ENCODE measurements at places on chromosomes 5 and 9.

DNA sequence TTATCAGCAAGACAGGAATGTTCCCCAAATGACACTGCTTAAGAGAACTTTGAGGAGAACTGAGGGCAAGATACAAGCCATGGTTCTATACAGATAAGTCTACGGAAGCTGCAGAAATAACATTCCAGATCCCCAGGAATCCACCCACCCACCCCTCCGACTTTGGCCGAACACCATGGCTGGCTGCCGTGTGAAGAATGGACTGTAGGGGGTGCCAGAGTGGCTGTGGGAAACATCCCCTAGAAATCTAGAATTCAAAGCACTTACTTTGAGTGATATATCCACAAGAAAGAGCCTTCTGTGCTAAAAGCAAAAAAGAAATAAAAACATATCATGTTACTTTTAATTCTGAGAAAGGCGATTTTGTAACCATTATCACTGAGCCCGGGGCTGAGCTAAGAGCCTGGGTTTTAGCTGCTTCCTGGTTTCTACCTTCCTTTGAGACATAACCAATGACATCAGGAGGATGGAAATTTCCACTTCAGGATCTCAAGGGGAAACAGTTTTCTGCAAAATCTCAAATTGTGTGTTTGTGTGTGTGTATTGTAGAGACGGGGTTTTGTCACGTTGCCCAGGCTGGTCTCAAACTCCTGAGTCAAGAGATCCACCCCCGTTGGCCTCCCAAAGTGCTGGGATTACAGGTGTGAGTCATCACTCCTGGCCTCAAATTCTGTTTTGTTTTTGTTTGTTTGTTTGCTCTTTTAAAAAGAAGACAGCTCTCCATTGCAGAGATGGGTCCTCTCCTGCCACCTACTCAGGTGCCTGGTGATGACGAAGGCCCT lies 36.4 kb downstream of the GGTA1 start:
- DNase-seq = no peak

- DNase-seq = no peak
These were observed 222.3 kb downstream of the CD180 start for GRCh38 chr5:66974256-66974655.

GRCh38 chr5:140038373-140038957 lies 4.6 kb downstream of the NRG2 start:
- DNase-seq = no peak

DNA sequence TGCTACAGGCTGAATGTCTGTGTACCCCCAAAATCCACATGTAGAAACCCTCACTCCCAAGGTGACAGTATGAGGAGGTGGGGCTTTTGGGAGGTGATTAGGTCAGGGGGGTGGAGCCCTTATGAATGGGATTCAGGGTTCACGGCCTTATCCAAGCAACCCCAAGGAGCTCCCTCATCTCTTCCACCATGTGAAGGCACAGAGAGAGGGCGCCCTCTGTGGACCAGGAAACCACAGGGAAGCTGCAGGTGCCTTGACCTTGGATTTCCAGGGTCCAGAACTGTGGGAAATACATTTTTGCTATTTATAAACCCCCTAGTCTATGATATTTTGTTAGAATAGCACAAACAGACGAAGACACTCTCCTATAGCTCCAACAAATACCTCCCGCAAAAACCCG lies 53.6 kb upstream of the IRX2 start:
- no peak for DNase-seq

GRCh38 chr9:35729101-35729500 lies 2.9 kb downstream of the TLN1 start:
- no peak for DNase-seq

DNA sequence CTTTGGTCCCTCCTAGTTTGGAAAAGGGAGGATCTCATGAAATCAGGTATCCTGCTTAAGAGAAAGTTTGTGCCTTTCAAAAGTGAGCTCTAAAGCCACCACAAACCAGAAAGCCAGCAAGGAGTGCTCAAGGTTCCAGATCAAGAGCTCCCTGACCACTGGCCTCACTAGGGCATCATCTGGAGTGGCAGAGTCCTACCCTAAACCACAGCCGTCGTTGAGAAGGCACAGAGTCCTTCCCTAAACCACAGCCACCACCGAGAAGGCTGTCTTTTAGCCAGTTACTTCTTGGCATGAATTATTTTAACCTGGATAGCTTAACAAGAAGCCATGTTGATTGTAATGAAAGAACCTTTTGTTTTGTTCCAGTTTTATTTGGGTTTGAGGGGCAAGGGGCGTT lies 102.9 kb downstream of the FRMD3 start:
- DNase-seq = no peak

GRCh38 chr5:91255396-91256141 lies 127.5 kb downstream of the ARRDC3 start:
- no peak for DNase-seq

DNA sequence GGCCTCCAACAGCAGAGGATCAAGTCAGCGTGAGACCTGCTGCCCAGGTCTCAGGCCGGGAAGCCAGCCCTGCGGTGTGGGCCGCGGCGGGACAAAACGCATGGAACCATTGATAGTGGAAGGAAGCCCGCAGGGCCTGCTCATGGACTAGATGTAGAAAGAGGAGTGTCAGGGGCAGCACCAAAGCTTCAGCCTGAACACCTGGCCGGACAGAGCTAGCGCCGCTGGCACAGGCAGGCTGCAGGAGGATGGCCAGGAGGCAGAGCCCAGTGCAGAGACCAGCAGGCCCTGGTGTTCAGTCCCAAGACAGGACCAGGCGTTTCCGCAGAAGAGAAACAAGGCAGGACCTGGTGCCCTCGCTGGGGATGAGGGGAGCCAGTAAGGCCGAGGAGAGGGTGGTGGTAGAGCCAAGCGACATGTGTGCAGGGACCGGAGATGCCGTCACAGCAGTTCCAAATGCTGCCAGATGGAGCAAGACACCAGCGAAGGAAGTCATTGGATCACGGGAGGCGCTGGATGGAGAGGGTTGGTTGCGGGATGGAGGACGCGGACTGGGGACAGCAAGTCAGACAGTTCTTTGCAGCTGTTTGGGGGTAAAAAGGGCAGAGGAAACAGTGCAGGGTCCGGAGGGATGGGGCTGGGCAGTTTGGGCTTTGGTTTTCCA lies 42.1 kb upstream of the OLFM1 start:
- peak; percentile 1 for DNase-seq

DNA sequence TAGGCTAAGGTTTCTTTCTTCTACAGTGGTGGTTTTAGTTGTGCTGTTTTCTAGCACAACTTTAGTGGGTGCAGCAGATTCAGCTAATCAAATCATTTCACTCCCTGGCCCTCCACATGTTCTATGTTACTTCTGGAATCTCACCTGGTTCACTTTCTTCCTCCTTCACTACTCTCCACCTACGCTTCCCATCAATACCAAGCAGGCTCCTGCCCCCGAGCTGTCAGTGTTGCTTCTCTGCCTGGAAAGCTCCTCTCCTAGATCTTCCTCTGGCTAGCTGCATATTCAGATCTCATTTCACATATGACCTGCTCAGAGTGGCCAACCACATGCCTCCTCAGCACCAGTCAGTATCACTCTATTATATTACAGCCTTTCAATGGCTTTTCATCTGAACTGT lies 19.6 kb upstream of the GABRB2 start:
- DNase-seq = no peak

DNA sequence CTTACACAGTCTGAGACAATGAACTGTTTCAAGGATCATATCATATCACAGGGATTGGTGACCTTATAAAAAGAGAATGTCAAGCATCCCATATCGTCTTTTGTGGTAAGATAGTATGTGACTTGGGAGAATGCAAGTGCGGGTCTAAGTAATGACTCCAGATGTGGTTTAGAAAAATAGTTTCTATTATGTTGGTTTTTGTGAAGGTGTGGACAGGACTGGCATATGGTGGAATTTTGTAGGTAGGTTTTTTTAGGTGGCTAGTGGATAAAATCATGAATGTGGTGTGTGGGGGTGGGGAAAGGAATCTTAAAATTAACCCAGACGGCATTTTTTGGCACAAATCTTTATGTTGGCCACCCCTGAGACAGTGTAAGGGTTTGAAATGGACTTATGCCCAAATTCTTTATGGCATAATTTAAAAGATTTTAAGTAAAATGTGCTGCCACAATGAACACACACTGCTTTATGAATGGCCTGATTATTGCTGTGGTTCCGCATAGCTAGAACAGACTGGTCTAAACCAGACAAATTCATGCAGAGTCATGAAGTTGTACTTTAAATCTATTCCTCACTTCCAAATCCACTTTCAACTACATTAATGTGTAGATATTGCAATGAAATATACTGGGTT lies 204.8 kb upstream of the HAPLN1 start:
- DNase-seq = no peak

DNA sequence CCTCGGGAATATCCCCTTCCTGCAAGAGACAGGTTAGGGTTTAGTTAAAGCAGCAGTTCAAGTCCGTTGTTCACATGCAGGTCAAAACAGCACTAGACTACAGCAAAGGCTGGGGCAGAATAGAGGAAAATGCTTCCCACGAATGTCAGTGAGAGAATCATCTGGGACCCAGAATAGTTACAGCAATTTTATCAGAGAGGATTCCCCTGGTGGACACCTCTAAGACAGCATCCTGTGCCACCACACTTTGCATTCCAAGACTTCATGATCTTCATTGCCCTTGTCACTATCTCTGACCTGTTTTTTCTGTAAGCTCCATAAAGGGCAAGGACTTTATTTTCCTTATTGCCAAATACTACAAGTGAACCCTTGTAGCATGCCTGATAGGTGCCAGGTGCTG lies 12.9 kb downstream of the GRXCR2 start:
- DNase-seq = no peak

DNA sequence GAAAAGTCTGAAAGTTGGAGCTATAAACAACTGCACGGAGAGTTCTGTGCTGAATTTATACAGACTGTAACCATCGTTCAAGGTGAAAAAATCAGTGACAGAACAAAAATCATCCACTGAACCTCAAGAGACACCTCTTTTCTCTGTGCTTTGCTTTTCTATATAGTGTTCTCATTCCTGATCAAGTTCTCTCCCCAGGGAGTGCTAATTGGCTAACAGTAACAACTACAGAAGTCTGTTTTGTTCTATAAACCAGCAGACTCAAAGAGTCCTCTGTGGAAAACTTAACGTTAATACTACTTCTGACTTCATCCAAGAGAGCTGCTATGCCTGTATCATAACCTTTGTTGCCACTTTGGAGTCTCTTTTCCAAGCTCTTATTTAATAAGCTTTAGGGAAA lies 1388.3 kb upstream of the C9orf72 start:
- DNase-seq = no peak

GRCh38 chr5:119860463-119860862 lies 231.1 kb downstream of the FAM170A start:
- DNase-seq = no peak

DNA sequence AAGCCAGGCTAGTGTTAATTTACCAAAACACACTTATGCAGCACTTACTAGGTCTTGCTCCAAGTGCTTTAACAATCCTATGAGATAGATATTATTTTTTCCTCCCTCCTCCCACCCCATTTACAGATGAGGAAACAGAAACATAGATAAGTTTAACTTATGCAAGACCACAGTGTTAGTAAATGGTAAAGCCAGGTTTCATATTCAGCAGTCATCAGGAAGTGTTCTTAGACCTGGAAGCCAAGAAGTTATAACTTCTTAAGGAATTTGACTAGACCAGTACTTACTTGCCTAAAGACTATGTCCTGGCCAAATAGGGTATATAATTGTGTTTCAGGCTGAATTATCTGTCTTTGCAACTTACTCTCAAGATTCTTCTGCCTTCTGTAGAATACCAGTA lies 15.9 kb downstream of the ABHD17B start:
- DNase-seq = no peak

- DNase-seq = no peak
These were observed 95.3 kb upstream of the ITGA2 start for GRCh38 chr5:52893863-52894262.

DNA sequence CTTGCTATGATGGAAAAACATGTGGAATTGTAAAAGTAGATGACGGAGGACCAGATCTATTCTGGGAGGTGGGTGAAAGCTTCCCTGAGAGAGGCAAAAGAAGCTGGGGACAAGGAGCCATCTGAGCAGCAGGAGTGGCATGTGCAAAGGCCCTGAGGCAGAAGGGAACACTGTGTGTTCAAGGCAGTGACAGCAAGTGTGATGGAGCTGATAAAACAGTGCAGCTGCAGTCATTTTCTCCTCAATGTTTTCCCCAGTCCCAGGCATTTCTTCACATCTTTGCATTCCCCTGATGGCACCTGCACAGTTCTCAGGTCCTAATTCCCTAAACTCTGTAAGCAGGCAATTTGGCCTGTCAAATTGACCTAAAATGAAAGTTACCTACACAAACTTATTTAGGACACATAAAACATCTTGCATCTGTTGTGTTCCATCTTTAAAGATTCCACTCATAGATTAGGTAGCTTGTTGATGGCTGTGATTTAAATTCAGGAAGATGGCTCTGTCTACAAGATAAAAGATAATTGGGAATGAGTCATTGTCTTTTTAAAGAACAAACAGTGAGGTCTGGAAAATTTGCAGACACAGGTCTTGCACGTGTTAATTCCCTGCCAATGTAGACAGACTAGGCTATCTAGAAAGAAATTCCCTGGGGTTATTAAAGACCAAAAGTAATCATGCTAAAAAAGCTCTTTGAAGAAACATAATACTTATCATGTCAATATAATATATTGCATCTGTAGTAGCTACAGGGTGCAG lies 289.6 kb upstream of the SGCD start:
- DNase-seq = no peak

DNA sequence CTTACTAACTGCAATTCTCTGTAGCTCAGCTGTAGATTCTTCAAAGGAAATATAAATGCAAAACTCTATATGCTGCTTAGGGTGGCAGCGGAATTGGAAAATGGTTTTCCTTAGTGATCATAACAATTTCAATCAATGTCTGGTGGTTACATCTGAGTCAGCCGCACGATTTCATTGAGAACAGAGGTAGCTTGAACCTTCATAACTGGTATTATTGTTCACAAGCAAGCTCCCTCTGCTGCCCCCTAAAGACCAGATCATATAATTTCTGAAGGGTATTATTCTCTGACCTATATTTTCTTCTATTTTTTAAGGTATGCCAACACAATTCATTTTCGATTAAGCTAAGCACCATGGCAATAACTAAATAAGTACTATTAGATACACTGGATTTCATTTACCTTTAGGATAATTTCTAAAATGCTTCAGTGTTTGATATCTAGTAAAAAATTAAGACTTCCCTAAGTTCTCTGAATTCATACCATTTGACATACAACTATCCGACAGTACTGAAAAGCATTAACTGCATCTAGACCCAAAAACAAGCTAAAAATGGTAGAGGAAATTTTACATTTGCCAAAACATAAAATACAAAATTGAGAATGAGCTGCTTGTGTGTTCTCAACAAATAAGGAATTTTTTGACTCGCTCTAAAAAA lies 181.1 kb upstream of the SPEF2 start:
- DNase-seq = no peak

- DNase-seq = no peak
These were observed 182.0 kb downstream of the MUSK start for GRCh38 chr9:110850401-110851135.

DNA sequence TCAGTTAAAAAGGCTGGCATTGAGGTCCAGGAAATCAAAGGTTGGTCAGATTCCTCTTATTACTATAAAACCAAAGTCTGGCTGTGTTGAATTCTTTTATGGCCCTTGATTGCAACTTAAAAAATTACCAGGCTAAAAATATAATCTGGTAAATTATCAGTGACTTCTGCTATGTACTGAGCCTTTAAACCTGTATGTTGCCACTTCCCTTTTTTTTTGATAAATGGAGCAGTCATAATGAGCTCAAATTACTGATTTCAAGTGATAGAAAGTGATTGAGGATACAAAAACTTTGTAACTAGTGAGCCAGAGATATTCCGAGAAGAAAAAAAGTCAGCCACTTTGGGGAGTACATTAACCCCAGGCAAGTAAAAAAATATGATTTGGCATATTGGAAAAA lies 100.1 kb downstream of the GIN1 start:
- DNase-seq = no peak

- no peak for DNase-seq
These were observed 127.1 kb downstream of the DIRAS2 start for GRCh38 chr9:90515510-90515909.

Measured in CD4-positive, alpha-beta T cell treated with Interleukin-15 for 1 hour (primary cell).